ENCODE measurements at places on chromosomes 5 and 9.

DNA sequence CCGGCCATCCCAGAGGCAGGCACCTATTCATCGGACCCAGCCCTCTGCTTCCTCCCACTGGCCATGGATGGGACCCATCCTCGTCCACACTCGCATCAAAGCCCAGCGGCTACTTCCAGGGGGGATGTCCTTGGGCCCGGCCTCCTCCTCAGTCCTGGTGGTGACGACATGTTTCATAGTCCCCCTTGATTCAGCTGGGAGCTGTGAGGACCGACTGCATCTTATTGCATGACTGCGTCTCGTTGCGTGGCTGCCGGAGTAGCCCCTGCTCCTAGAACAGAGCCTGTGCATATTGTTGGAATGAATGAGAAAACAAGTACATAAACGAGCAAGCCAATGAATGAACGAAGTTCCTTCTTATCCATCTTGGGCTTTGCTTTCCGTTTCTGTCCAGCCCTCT, 12.8 kb downstream of the NCS1 start:
- DNase-seq = no peak

- no peak for DNase-seq
Measured at GRCh38 chr9:12884736-12885395, 110.0 kb downstream of the LURAP1L start.

DNA sequence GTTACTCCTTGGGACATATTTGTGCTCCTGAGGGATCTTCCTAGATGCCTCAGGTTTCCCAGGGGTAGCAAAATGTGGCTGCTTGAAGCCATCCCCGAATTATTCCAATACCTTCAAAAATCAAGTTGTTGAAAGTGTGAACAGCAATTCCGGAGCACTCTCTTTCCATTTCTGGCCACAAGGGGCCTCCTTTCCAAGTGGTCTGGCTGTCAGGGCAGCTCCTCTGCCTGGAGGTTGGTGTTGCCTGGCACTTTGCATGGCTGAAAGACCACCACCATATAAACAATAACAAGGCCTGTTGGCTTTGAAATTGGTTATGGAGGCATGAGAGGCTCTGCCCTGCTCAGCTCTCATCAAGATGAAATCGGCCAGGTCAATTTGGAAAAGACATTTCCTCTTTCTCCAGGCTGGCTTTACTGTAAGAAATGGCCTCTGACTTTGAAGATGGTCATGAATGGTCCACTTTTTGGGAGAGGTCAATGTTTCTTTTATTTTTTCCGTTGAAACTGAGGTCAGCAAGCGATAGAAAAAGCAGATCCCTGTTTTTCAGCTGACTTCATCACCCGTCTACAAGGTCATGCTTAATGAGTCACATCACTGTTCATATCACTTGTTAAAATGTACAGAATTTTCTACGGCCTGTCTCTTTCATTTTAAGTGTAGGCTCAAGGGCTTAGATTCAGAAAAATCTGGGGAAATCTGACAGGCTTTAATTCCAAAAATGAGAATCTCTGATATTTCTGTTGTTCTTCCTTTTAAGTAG, 481.1 kb upstream of the ZNF608 start:
- DNase-seq = no peak

DNA sequence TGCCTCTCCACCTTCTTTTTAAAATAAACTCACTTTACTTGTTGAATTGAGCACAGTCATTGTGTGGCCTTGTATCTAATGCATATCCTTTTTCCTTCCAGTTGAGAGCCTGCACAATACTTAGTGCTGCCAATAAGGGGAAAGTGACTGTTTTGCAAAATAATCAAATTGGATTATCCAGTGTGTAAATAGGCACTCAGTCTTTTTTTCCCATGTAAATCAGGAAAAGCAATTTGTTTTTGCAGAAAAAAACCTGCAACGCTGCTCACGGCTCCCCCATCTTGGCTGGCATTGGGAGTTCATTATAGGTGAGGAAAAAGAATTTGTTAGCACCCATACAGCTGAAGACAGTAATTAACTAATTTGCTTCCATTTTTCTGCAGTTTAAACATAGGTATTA, 299.9 kb downstream of the CSNK1G3 start:
- no peak for DNase-seq

DNA sequence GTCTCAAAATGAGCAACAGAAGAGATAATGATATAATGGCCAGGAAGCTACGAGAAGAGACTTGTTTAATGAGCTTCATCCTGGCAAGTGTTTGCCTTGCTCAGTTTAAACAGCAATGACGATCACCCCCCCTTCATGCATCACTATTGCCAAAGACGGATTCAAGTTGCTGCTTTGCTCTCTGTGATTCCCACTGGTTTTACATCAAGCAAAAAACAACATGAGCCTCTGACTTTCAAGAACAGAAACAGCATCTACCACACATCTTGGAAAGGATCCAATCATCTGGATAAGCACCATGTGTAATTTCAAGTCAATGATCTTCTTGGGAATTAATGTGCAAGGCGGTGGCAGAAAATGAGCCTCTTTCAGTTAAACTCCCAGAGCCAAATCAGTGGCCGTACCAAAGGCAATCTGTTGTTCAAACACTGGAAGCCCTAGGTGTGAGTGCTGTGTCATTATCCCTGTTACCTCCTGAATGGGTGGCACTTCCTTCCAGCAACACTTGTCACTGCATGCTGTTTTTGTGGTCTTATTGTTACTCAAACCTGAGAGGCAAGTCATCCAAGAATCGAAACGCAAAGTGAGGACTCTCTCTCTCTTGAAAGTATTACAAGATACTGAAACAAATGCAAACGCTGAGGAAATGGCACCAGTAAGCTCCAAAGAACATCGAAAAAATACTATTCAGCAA, 72.8 kb downstream of the MED27 start:
- DNase-seq = no peak

GRCh38 chr5:82314964-82315758, 37.0 kb upstream of the RPS23 start:
- DNase-seq = no peak

GRCh38 chr9:95138474-95138873, 179.0 kb downstream of the FANCC start:
- no peak for DNase-seq

- no peak for DNase-seq
Measured at GRCh38 chr5:156327296-156327695, 332 bp downstream of the SGCD start.

DNA sequence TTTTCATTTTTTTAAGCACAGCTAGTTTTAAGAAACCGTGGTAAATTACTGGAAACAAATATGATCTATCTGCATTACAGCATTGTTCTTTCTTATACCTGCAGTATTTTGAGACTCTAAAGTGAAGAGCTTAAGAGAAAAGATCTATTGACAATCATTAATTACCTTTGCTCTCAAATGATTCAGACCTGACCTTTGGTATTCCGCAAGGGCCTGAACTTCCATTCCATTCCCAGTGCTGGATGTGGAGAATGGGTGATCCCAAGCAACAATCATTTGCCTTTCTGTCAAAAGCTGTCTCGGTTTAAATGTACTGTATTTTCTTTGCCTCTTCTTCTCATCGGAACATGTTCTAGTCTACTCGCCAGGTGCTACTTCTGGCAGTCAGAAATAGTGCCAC, 18.9 kb downstream of the NREP start:
- DNase-seq = no peak

- DNase-seq = no peak
Measured at GRCh38 chr9:6367128-6367890, 39.1 kb downstream of the TPD52L3 start.

DNA sequence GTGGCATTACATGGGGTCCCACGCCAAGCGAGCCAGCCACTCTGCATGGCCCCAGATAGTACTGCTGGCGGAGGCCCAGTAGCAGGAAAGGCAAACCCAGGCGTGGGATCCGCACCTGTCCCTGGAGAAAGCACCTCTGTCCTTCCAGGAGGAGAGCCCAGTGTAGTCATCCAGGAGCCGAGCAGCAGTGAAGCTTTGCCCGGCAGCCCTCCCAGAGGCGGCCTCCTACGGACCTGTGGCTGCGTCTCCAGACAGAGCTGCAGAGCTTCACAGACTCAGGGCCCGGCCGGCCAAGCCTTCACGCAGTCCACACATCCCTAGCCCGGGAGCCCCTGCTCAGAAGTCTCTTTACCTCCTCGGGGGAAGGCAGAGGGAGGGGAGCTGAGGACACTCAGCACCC, 100.8 kb upstream of the PPP1R26 start:
- DNase-seq = no peak

DNA sequence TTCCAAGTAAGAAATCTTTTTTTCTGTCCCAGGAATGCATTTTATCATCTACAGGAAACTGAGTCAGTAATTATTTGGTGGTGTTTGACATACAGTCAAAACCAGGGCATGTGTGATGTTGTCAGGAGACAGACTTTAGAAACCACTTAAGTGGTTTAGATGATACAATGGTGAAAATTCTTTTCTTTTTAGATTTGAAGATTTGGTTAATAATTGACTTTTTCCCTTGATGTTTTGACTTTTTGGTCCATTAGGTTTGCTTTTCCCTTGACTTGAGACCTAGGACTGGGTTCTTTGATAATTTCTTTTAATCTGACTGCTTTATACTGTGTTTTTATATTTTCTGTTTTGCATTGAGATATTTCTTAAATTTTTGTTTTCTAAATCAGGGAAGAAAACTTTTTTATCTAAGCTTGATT, 85.2 kb downstream of the RASGRF2 start:
- DNase-seq = no peak

- no peak for DNase-seq
Measured at GRCh38 chr9:72945391-72945790, 7.5 kb downstream of the ALDH1A1 start.

DNA sequence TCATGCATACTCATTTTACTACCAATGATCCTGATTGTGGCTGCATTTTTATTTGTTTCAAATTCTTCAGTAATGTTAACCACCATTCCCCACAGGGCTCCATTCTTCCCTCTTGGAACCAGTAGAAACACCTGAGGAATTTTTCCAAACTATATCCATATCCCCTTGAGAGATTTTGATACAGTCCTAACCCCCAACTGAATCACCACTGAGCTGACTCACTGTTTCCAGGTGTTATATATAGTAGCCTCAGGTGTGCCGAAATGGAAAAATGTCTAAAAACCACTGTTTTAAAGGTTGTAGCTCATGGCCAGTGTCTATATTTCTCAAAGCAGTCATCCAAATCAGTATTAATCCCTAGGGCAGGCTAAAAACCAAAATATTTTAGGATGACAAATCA, 85.2 kb downstream of the MRPS27 start:
- no peak for DNase-seq

DNA sequence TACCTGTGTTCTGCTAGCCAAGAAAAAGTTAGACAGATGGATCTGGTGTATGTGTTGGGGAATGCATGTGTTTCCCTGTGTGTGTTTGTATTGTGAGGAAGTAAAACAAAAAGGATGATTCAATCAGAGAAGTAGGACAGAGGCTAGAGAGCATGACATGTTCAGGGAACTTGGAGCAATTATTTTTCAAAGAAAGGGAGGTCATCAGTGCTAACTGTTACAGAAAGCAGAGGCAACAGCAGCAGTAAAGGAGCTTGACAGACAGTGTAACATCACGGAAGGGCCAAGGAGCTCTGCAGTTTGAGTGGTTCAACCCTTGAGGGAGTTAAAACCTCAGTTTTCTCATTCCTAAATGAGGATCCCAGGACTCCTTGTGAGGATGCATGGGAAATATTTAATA, 13.2 kb downstream of the SPINK1 start:
- no peak for DNase-seq

- no peak for DNase-seq
Measured at GRCh38 chr9:131886826-131887225, 146.9 kb upstream of the RAPGEF1 start.

- DNase-seq = no peak
Measured at GRCh38 chr5:7415123-7415522, 19.2 kb downstream of the ADCY2 start.

DNA sequence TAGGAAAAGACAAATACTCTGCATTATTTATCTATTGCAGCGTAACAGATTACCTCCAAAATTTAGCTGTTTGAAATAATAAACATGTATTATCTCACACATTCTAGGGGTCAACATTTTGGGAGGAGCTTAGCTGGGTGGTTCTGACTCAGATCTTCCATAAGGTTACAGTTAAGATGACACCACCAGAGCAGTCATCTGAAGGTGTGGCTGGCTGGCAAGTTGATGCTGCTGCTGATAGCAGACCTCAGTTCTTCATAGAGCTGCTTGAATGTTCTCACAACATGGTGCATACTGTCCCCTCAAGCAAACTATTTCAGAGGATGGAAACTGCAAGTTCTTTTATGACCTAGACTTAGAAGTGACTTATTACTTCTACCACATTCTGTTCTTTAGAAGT, 146.3 kb upstream of the FSTL4 start:
- no peak for DNase-seq

- no peak for DNase-seq
Measured at GRCh38 chr5:518721-519120, 5.5 kb downstream of the SLC9A3 start.

GRCh38 chr9:99093492-99093791, 11.5 kb upstream of the TGFBR1 start:
- no peak for DNase-seq

GRCh38 chr5:103587185-103587748, 24.7 kb upstream of the NUDT12 start:
- DNase-seq = no peak

DNA sequence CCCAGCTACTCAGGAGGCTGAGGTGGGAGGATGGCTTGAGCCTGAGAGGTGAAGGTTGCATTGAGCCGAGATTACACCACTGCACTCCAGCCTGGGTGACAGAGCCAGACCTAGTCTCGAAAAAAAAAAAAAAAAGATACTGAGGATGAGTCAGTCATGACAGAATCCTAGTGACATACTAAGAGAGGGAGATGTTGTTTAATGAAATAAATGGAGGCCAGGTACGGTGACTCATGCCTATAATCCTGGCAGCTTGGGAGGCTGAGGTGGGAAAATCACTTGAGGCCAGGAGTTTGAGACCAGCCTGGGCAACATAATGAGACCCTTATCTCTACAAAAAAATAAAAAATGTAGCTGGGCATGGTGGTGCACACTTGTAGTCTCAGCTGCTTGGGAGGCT, 107.2 kb downstream of the ZFAND5 start:
- no peak for DNase-seq

DNA sequence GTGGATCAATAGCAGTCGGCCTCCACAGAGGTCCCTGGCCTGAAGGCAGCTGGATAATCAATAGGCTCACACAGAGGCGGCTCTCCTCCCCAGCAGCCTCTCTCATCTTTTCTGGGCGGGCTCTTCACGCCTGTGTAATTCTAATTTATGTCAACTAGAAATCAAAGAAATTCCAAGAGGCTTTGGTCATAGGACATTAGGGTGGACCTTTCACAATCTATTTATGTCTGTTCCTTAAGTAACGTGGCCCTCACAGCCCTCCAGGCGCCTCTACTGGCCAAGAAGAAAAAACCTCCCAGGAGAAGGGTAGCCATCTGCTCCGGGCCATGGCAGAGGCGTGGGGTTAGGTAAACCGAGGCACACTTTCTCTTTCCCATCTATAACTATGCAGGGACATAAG, 205.1 kb upstream of the EFNA5 start:
- no peak for DNase-seq

- no peak for DNase-seq
Measured at GRCh38 chr5:1500411-1501091, 23.2 kb downstream of the LPCAT1 start.

DNA sequence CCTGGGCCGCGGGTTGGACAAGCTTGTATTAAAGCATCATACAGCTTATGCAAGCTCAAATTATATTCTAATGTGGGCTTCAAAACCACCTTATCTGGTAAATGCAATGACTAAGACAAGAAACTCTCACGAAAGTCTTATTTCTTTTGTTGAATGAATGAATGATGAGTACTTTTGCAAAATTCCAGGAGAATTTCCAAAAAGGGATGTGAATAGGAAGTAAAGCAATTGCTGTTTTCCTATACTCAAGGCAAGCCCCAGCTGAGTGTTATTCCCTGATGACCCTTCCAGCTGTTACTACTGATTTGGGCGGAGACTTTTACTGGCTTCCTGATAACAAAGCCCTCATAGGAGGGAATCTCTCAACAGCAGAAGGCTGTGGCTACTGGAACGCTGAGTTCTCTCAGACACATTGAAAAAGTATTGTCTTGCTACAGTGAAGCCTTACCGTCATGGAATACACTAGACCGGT, 162.8 kb downstream of the SREK1 start:
- no peak for DNase-seq

Measured in CD4-positive, alpha-beta T cell treated with Interleukin-17A for 1 hour (primary cell).